ENCODE measurements at places on chromosomes 2 and 18.

DNA sequence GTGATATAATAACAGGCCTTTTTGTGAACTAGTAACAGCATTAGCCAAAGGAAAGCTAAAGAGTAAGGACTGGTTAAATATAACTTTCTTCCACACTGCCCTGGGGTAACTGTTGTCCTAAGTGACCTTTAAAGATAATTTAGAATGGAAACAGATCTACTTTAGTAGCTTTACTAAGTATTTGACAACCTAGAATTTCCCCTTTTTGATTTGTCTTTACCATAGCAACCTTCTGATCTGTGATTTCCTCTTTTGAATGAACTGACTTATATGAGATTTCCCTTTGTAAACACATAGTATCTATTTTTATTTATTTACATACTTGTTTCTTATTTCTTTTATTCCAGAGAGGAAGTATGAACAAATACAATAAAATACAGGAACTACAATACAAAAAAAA lies 10.5 kb upstream of the KLF7 start:
- DNase-seq = no peak

DNA sequence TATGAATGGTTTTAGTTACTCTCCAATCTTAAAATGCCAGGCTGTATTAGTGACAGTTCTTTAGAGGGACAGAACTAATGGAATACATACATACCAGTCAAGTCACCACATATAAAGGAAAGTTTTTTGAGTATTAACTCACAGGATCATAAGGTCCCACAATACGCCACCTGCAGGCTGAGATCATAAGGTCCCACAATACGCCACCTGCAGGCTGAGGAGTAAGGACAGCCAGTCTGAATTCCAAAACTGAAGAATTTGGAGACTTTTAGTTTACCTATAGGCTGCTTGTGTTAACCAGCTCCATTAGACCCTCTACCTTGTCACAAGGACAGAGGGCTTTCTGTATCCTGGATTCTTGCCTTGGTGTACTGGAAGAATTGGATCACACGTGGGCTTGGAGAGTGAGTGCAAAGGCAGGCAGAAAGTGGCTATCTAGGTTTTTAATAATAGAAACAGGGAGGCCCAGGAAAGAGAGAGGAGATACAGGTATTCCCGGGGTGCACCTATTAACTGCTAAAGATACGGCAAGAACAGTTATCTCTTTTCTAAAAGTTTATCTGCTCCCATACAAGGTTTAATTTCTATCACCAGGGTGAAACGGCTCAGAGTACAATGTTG lies 234.9 kb upstream of the CYRIA start:
- DNase-seq = no peak

- no peak for DNase-seq
Observed at GRCh38 chr18:58605027-58606020, 23.6 kb downstream of the ALPK2 start.

DNA sequence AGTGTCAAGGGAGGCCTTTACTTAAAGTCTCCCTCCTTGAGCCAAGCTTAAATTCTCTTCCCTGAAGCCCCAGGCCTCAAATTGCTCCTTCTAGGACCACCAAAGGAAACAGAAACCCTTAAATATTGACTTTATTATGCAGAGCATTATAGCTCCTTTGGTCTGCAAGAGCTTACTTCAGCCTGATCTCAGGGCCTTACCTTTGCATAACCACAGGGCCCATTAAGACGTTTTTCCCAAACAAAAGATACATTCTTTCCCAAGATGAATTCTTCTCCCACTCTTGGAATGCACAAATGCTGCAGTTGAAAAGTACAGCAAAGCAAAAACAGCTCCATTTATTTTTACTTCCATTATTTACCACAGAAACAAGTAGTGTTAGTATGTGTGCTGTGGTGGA lies 130.8 kb downstream of the B3GNT2 start:
- no peak for DNase-seq

DNA sequence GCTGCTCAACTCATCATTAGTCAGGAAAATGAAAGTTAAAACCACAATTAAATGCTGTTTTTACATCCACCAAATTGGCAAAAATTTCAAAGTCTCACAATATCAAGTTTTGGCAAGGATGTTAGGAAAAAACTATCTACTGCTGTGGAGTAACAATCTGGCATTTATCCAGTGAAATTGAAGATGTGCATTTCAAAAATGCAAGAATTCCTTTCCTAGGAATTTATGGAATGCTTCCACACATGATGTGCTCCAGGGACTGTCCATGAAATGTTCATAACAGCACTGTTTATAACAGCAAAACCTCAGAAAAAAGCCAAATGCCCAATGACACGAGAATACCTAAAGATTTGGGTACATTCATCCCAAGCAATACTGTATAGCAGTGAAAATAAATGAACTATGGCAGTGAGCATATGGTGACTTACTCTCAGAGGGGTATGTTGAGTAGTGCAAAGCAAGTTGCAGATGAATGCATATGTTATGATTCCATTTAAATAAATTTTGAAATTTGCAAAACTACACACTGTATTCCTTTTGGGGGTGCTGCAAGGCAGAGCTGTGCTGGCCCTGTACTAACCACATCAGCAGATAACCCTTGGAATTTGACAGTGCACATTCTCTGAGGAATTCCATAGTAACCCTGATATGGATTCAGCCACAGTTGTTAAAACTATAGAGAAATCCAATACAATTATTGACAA lies 41.3 kb upstream of the GYPC start:
- DNase-seq = no peak

DNA sequence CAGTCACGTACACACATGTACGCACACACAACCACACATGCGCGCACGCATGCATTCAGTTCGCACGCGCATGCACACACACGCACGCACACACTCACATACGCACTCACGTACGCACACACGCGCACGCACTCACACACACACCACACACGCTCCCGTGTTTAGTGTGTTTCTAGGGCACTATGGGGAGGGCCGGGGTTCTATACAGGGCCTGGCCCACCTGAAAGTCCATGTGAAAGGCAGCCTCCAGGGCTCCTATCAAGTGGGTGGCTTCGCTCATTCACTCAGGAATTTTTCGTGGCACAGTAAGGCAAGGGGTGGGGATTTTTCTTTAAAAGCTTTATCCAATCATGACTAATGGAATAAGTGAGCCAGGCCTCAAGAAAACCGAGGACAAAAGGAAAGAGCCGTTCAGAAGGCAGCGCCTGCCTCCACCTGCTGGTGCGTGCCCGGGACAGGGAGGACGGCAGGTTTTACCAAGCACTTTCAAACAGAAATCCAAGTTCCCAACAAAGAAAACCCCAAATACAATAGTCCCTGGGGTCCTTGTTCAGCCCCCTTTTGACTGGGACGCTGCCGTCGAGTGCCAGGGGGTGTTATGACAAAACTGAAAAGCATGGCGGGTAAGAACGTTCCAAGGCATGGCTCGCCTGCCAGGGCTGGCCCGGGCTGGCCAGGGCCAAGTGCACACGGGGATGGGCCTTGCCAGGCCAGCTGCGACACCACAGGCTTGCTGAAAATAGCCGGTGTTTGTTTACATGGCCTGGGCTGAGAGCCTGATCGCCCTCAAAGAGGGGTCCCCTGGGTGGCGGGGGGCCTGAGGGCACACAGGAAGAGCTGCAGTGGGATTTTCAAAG lies 110.0 kb downstream of the HDAC4 start:
- no peak for DNase-seq

DNA sequence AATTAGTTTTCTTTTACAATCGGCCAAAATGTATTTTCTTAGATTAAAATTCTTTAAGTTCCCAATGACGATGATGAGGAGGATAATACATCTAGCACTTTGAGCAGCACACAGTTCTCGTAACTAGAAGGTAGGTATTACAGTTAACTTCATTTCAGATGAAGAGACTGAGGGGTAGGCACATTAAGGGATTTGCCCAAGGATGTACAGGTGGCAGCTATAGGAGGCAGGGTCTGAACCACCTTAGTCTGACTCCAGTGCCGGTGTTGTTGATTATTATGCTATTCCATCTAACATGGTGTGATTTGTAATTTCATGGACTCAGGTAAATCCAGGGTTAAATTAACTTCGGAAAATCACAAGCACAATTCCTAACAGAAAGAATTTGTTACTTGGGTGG lies 1.1 kb downstream of the CD28 start:
- DNase-seq = no peak

DNA sequence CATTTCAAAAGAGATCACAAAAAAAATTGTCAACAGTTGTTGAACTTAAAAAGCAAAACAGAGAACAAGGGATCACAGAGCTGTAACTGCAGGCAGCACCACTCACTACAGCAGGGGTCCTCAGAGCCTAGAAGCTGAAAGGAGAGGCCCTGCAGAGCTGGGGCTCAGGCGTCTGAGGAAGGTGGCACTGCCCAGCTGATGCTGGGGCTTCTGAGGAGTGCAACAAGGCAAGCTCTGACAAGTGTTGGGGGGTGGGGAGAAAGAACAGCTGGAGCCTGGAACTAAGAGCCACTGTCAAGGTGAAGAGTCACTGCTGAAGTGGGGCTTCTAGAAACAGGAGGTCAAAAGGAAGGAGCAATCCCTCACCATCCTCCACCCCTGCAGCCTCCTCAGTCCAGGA lies 46.2 kb downstream of the FTCDNL1 start:
- no peak for DNase-seq

DNA sequence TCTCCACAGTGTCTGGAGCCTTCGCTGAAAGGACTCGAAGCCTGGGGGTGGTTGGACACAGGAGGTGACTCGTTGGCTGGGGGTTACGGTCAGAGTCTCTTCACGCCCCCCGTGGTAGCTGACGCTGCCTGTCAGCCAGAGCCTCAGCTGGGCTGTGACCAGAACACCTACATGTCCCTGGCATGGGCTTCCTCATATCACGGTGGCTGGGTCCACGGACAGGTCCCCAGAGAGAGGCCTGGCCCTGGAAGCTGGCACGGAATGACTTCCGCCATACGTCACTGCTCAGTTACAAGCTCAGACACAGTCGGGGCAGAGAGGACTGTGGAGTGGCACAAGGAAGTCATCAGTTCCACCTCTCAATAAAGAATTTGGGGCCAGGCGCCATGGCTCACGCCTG lies 28.5 kb downstream of the ITGB1BP1 start:
- DNase-seq = no peak

DNA sequence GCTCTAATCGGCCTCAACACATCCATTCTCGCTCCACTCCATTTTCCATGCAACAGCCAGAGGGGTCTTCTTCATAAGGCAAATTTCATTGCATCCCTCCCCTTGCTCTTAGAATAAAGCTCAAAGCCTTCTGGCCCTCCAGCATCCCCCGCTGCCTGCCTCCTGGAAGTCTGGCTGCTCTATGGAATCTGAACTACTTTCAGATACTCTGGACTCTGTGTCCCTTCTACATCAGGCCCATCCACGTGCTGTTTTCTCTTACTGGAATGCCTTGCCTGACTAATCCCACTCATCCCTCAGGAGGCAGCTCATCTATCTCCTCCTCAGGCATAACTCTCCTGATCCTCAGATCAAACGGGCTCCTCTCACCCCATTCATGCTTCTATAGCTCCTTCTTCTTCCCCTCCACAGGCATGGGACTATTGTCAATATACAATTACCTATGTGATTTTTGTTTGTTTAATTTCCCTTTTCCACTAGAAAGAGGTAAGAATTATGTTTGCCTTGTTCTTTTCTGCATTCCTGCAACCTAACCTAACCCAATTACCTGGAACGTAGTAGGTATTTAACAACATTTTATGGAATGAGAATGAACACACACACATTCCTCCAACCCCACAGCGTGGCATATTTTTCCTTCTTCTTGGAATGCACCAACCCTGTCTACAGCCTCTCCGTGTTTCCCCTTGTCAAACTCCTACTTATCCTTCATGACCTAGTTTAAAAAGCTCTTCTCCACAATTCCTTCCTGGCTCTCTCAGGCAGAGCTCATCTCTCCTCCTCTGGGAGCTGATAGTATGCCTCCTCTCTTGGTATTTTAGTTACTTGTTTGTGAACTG lies 49.5 kb downstream of the LBH start:
- DNase-seq = no peak

- DNase-seq = no peak
Observed at GRCh38 chr2:39017334-39017733, 103.5 kb downstream of the SOS1 start.

DNA sequence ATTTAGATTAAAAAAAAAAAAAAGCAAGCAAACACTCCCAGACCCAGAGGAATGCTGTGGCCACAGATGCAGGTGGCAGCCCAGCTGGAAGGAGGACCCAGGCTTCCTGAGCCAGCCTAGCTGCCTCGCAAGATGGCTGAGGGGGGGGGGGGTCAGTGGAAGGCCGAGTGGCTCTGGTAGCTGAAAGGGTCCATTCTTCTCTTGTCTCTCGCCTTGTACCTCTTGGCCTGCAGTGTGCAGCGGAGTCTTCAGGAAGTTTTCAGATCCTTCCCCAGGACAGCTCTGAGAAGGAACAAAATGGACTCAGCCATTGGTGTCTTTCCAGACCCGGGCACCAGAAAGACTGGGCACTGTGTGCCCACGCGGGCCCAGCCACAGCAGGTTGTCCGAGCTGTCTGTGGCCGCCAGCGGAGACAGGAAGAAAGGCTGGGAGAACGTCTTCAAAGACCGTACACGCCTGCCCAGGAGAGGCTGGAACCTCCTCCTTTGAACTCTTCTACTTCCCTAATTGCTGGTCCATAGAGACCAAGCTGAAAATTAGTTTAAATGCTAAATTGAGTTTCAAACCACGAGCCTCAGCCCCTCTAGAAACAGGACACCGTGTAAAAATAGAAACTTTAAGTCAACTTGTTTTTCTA lies 21.3 kb downstream of the APCDD1 start:
- DNase-seq = no peak

DNA sequence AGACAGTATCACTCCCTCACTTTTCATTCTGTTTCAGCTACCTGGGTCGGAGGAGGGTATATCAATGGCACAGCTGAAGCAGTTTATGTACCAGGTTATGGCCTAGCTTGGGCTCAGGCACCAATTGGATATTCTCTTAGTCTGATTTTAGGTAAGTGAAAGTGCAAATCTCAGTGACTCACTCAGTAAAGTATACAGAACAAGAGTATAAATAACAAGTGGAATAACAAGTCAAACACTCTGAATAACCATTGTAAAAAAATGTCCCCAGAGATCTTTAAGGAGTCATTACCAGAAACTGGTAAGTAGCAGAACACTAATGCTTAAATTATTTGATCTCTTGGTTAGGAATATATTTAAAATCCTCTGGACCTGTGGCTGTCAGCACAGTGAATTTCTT lies 5.7 kb downstream of the SLC5A7 start:
- DNase-seq = no peak

- DNase-seq = no peak
Observed at GRCh38 chr2:192419786-192420185, 225.1 kb upstream of the TMEFF2 start.

DNA sequence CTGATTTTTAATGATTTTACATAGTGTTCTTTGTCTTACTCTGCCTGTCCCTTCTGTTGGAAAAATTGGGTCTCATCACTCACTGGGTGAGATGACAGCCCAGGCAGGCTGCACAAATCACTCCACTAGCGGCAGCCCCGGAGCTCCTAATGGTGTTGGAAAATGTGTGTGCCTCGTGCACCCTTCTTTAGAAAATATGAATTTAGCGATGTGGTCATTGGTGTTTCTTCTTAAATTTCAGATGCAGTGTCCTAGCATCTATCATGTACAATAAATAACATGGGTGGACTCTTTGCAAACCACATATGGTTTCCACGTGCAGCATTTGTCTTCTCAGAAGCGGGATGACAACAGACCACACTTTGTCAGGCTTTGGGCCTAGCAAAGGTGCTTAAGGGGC lies 194.2 kb downstream of the ACKR3 start:
- no peak for DNase-seq

GRCh38 chr2:111663471-111664274 lies 220.3 kb downstream of the ANAPC1 start:
- no peak for DNase-seq
